ENCODE measurements at places on chromosomes 13 and 19.

DNA sequence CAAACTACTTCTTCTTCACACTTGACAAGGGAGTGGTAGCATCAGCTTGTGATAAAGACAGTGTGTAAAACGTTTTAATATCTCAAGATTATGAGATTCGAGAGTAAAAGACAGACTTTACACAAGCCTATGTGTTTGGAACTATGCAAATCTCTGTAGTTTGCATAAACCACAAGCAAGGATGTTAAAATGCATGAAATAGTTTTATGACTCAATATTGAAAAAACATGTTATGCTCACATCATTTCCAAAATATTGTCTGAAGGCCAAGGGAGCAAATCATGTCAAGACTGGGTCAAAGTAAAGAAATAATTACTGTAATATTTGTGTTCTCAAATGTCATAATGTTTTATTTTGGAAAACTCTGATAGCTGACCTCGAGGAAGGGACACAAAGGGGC is 316.8 kb upstream of the KLF12 start:
- no peak for DNase-seq

- DNase-seq: no peak
Observed at GRCh38 chr13:33179463-33179862, 106.1 kb downstream of the STARD13 start.

DNA sequence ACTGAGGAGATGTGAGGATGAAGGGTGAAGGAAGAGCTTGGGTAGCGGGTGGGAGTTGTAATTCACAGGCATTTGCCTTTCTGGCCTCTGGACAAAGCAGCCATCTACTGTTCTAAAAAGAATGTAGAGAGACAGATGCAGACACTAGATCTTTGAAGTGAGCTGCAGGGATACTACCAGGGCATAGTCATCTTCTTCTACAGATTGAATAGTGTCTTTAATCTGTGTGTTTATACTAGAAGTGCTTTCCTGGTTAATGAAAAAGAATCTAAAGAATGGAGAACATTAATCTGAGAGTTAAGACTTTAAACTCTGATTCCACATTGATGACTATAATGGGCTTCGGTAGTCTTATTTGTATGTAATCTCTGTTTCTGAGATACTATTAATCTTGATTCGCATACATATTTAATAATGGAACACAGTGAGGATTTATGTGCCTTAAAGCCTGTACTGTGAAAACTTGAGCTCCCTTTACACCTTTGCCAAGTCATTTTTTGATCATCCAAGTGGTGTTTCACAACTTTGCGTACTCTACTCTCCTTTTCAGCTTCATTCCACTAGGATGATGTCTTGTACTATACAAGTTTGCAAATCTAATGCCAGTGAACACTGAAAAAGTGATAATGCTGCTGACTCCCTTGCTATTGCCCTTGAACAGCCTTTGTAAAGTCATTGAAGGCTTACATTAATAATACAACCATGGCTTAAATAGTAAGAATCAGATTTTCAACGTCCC is 2199.4 kb upstream of the PCDH20 start:
- DNase-seq: no peak

GRCh38 chr19:14654786-14655560 is 19.7 kb downstream of the ADGRE3 start:
- DNase-seq: no peak
